ENCODE measurements at places on chromosomes 2 and 18.

GRCh38 chr2:173239644-173240043 is 115.0 kb upstream of the CDCA7 start:
- no peak for DNase-seq

- DNase-seq: no peak
Measured at GRCh38 chr2:175844169-175844568, 157.9 kb downstream of the LNPK start.

DNA sequence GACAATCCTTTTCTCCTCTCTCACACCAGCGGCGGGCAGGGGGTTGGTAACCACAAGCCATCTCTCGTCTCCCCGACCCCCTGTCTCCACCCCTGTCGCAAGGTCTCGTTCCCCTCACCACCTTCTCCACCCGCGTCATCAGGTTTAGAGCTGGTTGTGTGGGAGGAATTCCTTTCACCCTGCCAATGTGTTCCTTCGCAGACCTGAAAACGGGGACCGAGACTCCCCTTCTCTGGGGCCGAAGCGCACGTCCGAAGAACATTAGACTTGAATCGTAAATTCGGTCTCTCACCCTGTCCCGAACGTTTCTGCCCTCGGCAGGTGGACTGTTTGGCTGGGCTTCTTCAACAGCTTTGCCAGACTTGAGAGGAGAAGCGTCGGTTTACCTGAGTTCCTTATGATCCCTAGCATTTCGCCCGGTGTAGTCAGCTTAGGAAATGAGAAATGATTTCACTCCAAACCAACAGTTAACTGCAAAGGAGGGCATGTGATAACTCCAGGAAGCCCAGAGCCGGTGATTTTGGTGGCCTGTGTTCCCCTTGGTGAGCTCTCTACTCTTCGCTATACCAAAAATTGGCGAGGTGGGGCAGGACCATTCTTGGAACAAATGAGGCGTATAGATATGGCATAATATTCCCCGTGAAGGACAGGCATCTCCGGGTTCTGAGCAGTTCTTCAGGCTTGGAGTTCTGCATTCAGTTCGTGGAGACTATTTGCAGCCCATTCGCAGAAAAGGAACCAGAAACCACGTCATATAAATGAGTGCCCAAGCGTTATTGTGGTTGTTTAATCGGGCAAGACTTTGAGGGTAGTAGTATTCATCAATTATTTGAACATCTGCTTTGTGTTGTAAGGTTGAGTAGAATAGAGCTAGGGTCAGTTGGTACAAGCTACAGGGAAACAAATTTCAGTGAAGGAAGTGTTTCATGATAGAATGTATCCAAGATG is 694 bp downstream of the CFAP36 start:
- DNase-seq: no peak

DNA sequence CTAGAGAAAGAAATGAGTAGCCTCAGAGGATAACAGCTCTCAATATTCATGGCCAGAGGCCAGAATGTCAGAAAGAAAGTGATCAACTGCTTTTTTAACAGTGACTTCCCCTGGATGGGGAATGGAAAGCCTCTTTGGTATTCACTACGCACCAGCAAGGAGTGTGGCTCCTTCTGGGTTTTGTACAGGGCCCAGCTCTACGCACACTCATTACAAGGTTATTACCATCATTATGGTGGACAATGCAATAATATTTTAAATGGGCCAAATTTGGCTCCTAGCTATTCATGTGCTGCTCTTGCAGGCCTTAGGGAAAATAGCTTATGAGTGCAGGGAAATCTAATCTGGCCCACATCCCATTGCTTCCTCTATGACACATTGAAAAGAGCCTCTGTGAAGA is 1149.5 kb upstream of the FANCL start:
- DNase-seq: no peak

GRCh38 chr18:48517048-48517447 is 21.8 kb upstream of the CTIF start:
- no peak for DNase-seq

GRCh38 chr18:51921862-51922261 is 418.1 kb upstream of the DCC start:
- no peak for DNase-seq

DNA sequence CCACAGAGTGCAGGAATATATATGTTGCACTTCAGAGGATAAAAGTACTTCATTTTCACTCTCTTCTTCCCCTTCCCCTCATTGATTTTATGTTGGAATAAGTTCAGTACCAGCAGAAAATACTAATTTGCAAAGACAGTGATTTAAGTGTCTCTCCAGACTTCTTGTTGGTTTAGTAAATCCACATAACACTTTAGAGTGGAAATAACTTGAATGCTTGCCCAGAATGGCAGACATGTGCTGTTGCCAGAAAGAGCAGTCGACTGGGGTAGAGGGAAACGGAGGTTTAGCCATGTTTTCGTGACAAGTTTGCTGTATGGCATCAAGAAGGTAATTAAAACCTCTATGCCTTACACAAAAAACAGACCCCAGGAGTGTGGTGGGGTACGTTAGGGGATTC is 246.0 kb upstream of the CXCR4 start:
- no peak for DNase-seq

GRCh38 chr2:44184106-44184505 is 15.4 kb downstream of the PPM1B start:
- no peak for DNase-seq

- DNase-seq: no peak
Measured at GRCh38 chr2:169808221-169808620, 9.6 kb downstream of the SSB start.

GRCh38 chr18:71986351-71987050 is 557.6 kb downstream of the CBLN2 start:
- no peak for DNase-seq

DNA sequence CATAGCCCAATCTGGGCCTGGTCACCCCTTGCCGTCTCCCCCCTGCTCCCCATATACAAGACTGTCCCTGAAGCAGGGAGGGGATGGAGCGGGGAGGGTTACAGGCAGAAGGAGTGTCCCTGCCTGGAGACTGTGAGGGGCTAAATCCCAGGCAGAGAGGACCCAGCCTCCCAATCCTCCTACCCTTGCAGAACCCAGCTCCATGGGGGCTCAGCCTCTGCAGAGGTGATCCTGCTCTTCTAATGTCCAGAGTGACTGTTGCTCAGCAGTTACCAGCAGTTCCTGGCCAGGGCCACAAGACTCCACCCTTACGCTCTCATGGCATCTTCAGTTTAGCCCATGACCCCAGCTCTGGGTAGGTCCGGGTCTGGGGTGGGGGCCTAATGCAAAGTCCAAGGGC is 58.1 kb downstream of the COA5 start:
- DNase-seq: no peak

DNA sequence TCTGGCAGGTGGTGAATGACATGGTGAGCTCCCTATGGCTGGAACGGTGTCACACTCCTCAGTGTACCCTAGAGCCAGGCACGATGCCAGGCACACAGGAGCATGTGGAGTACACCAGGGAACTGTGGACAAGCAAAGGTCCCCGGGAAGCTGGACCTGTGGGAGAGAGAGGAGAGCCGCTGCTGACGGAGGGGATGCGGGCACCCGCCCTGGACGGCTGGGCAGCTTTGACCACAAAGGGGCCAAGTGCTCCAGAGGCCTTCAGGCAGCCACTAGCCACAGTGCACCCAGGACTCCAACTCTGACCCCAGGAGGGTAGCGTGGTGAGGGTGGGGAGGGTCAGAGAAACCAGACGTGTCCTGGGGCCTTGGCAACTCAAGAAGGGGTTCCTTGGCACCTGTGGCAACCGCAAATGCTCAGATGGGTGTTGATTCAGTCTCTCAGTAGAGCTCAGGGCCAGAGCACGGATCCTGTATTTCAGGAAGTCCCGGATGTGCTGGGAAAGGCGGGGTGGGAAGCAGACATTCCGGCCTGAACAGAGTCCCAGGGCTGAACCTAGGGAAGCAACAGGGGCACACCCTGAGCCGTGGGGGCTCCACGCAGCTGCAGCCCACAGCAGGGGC is 2.3 kb upstream of the MAB21L4 start:
- no peak for DNase-seq

- DNase-seq: peak; percentile 43
Measured at GRCh38 chr18:25896178-25896780, 194.1 kb downstream of the SS18 start.

DNA sequence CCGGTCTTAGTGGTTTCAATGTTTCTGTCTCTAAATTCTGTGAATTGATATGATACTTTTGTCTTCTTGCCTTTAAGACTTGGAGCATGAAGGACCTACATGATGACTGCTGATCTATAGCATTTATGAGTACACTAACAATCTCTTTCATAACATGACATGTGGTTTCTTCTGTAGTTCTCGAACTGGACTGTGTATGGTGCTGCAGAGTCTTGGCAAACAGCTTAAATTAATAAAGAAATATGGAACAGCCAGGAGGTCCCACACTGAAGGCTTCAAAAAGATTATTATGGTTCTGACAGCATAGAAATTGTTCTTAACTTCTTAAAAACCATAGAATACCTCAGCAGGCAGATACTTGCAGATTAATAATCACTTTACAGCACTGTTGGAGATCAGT is 145.0 kb downstream of the DCC start:
- DNase-seq: no peak

GRCh38 chr2:196750291-196750923 is 49.1 kb downstream of the GTF3C3 start:
- DNase-seq: no peak

GRCh38 chr2:240179186-240179815 is 38.8 kb upstream of the OTOS start:
- no peak for DNase-seq

DNA sequence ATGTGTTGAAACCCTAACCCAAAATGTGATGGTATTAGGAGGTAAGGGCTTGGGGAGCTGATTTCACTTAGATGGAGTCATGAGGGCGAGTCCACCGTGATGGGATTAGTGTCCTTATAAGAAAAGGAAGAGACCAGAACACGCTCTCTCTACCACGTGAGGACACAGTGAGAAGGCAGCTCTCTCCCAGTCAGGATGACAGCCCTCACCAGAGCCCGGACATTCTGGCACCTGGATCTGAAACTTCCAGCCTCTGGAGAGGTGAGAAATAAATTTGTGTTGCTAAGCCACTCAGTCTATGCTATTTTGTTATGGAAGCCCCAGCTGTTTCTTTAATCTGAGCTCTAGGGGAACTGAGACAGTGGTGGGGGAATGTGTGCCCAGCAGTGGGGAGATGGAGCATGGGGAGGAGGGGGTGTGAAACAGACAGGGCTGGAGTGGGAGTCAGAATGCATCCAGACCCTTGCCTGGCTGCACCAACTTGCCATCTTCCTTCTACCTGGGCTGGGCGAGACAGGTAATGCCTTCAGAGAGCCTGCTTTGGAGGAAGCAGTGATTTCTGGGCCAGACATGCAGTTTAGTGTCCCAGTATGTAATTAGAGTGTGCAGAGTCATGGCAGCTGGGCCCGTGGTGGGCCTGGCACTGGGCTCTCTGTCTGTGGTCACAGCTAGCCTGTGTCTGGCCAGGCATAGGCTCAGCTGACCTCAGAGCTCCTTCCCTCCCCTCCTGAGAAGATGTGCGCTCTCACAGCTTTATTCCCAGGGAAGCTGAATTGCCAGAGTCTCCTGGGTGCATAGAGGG is 38.1 kb downstream of the RHOB start:
- DNase-seq: no peak

DNA sequence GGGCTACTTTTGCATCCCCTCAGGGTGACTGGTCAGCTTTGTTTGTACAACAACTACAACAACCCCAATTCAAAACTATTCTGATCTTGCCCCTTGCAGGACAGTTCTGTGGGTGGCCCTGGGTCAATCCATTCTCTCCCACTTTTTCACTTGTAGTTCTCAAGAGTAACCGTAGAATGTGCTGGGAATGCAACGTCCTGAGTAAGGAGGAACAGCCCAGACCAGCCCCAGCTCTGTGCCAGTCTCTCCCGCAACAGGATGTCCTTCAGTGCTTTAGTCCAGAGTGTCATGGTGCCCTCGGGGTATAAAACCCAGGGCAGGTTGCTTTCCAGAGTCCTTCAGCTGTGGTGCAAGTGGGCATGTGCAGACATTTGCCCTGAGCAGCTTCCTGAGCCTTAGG is 22.1 kb upstream of the TEX51 start:
- DNase-seq: no peak

DNA sequence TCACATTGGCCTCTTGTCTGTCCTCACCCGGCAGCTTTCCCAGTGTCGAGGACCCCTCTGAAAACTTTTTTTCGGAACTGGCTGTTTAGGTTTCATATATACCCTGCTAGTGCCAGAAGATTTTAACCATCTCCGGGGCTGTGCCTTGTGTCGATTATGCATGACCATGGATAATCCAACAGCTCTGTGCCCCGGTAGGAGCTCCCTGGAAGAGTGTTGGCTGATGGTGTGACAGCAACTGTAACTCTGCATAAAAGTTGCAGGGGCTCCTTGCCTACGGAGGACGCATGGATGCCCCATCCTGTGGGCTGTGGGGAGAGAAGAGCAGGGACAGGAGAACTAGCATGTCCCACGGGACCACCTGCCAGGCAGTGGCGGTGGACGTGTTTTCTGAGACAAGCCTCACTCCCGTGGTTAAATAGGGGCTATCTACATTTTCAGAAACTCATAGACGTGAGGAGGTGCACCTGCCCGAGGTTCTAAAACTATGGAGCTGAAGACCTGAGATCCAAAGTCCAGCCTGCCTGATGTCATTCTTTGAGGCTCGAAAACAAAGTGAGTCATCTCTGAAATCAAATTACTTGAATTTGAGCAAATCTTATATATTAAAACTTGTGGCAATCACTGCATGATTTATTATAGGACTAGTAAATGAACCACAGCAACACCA is 437.2 kb upstream of the HS6ST1 start:
- DNase-seq: no peak

- DNase-seq: peak; percentile 52
Measured at GRCh38 chr18:74597034-74597661, 522 bp upstream of the ZNF407 start.

DNA sequence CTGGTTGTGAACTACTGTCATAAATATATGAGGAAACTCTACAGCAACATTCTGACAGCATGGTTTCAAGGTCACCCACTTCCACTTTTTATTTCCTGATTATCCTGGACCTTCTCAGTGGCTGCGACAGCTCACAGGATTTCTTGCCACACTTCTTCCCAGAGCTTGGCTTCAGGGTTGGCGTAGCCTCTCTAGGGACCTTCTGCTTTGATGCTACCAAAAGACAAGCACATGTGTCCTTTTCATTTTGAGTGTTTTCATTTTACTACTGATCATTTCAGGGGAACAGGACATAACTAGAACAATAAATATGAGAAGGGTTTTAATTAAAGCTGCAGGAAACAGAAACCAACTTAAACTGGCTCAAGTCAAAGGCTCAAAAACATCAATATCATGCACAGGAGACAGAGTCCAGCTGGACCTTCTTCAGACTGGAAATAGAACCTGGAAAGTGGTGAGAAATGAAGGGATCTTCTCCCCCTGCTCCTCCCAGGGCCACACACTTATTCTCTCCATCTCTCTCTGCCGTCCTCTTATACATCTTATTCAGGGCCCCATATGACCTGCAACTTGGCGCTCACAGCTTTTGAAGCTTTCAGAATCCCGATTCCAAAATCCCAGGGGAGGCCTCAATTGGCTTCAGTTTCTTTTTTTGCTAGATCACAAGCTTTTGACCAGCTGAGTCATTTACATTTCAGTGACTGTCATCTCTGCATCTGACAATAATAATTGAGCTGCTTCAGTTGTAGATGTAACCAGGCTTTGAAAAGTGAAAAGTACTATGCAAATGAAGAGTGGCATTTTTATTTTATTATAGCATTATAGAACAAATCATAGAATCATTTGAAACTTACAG is 9.7 kb downstream of the VIT start:
- no peak for DNase-seq

GRCh38 chr2:212276813-212277212 is 261.8 kb downstream of the ERBB4 start:
- DNase-seq: no peak
